SJSA1 (cell line): ENCODE measurements at places on chromosomes 2 and 18.

DNA sequence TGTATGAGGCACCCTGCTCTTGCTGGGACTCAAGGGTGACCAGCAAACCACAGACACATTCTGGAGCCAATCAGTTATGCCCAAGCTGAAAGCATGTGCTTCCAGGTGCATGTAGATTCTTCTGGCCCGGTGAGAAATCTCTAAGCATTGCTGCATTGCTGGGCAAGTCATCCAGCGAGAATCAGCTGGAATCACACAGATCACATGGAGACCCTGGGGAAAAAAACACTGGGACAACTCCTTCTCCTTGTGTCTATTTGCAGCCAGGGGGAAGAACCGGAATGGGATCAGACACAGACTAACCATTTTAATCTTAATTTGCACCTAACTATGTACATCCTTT is 119.7 kb upstream of the KLF7 start:
- no peak for DNase-seq

DNA sequence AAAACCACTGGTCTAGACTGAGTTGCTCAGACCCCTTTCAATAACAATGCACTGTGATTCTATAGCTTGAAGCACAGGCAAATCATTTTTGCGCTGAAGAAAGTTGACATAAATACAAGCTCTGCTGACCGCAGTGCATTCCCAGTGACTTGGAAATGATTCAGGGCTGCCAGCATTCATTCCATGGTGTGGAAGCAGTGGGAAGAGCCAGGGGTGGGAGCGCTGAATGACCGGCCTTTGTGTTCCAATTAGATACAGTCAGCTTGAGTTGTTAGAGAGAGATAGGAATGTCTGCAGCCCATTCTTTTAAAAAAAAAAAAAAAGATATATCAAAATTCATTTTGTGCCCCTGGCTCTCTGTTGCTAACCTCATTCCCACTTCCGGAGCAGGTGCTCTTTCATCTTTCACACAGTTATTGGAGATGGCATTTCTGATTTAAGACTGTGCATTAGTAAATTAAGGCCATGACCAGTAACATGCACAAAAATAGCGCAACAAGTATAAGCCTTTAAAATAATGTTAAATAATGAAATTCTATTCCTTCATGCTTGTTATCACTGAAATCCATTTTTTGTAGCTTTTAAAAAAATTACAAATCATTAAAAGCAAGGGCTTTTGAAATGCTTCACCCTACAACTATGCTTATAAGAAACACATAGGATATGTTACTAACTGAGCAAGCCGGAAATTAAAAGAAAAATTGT is 59.4 kb upstream of the CTLA4 start:
- DNase-seq, result peak; percentile 78

DNA sequence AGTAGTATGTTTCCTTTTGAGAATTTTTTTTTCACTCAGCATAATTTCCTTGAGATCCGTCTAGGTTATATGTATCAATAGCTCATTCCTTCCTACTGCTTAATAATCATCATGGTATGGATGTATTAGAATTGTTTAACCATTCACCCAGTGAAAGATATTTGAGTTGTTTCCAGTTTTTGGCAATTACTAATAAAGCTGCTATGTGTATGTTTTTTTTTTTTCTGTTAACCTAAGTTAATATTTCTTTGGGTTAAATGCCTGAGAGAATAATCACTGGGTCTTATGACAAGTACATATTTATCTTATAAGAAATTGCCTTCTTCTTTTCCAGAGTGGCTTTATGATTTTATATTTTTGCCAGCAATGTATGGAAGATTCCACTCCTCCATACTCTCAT is 96.4 kb upstream of the ST6GAL2 start:
- no peak for DNase-seq

DNA sequence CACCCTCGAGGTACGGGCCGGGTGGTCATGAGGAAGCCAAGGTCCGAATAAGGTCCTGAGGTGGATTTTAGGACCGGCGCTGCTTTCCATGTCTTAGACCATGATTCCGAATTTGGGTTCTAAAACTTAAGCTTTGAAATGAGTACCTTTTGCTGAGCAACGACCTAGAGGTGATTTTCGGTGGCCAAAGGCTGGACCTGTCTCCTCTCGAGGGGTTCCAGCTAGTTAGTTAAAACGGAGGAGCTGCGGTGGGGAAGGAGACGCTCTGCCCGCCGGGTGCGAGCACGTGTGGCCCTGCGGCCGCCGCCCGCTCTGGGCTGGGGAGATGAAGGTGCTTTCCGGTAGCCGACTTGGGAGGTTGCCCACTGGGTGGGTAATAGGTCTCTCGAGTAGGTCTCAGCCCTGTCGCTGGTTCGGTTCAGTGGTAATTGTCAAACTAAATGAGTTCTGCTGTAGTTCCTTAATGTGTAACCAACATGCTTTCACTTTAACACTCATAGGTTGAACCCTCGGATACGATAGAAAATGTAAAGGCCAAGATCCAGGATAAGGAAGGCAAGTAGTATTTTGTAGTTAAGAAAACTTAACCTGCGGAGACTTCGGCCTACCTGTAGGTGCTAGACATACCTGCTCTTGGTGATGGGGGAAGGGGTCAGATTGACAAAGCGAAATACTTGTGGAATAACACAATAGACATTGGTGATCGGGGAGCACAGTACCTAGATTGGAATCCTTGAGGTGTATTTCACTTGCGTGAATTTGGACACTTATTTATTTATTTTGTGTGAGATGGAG is 572 bp downstream of the RPS27A start:
- no peak for DNase-seq

DNA sequence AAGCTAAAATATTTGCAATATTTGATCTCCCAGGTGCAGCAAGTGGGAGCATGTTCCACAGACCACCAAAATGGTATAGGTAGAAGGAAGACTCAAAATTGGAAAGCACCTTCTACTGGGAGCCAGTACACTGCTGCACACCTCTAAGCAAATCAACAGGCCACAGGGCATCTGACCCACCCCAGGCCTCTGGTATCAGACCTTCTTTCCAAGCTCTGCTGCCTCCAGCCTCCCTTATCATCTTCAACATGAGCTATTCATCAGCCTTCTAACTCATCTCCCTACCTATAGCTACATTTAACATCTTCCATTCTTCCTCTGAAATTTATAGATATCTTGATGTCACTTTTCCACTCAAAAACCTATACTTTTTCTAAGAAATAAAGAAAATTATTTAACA is 294.8 kb downstream of the ZEB2 start:
- DNase-seq, result no peak

- no peak for DNase-seq
These were observed 373.1 kb upstream of the NETO1 start for GRCh38 chr18:73240899-73241298.

DNA sequence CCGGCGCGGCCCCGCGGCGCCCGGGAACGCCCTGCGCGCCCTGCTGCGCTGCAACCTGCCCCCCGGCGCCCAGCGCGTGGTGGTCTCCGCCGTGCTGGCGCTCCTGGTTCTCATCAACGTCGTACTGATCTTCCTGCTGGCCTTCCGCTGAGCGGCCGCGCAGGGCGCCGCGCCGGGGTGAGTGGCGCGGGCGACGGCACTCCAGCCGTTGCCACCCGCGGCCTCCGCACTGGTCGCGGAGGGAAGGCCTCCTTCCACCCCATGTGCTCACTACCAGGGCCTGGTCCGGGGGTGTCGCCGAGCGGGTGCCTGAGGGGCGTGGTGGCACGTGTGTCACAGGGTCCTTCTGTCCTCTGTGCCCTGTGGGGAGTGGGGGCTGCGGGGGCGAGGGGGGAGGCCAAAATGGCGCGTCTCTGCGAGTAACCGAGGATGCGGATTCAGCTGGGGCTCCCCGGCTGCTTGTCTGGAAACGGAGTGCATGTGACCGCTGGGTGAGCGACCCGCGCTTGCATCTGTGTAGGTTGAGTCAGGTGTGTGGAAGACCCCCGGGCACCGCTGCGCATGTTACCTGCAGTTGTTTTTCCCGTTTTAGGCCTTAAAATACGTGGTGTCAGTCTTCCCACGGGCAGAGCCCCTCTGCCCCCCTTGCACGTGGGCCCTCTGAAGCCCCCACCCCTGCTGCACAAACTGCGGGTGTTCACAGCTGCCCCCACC is 58.0 kb downstream of the FAM168B start:
- no peak for DNase-seq

DNA sequence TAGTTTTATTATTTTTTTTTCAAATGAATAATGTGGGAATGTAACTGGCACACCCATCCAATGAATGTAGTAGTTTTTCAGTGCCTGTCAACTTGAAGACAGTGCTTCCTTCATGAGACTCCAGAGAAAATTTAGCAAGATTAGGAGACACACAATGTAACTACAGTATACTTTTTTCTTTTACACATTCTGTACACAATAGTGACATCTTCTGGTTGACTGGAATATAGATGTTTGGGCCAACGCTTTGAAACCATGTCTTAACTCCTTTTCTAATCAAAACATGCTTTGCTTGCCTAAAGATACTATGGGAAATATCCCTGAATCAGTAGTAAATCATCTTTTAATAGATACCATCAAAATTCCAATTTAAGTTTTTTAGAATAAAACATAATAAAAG is 229.5 kb upstream of the ZC3H15 start:
- DNase-seq, result peak; percentile 4

- DNase-seq, result peak; percentile 82
These were observed 99.8 kb upstream of the NEUROD1 start for GRCh38 chr2:181780047-181780651.

- no peak for DNase-seq
These were observed 105.5 kb downstream of the ZEB2 start for GRCh38 chr2:144414324-144414845.
